ENCODE measurements at places on chromosomes 13 and 19.

DNA sequence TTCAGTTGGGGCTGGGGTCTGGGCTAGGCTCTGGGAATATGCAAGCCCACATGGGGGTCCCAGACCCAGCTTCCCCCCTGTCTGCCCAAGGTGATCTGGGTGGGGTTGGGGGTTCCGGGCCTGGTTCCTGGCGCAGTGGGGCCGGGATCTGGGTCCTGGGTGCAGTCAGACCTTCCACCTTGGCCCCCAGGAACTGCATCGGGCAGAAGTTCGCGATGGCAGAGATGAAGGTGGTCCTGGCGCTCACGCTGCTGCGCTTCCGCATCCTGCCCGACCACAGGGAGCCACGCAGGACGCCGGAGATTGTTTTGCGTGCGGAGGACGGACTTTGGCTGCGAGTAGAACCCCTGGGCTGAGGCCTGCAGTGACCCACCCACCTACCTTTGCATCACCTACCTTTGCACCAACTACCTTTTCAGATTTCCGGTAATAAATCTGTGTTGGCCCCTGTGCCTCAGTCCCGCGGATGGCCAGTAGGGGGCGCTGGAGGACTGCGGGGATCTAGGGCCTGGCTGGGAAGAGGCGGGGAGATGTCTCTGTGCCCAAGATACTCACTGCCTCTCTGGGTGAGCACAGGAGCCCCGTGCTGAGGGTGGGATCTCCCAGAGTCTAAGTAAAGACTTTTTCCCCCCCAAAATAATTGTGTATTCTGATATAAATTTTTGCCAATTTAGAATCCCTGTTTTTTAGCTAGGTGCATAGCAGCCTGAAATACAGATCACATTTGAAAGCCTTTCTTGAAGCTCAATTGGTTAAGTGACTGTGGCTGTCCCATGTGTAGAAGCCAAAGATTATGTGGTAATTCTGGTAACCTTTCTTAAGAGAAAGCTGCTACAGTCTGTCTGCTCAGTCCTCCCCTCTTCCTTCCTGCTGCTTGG, 11.5 kb upstream of the CYP4F3 start:
- DNase-seq: peak; percentile 42

DNA sequence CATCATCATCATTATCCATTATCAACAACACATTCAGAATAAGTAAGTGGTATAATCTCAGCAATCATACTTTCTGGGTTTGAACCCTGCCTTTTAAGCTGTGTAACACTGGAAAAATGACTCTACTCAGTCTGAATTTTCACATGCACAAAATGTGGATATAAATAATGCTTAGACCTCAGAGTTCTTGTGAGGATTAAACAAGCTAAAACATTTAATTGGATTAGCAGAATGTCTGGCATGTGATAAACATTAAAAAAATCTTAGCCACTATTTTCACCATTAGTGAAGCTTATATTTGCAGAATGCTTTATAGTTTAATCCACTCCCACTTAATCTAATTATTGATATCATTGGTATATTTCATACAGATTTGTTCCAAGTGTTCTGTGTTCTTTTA, 412.3 kb downstream of the RFC3 start:
- DNase-seq: no peak

DNA sequence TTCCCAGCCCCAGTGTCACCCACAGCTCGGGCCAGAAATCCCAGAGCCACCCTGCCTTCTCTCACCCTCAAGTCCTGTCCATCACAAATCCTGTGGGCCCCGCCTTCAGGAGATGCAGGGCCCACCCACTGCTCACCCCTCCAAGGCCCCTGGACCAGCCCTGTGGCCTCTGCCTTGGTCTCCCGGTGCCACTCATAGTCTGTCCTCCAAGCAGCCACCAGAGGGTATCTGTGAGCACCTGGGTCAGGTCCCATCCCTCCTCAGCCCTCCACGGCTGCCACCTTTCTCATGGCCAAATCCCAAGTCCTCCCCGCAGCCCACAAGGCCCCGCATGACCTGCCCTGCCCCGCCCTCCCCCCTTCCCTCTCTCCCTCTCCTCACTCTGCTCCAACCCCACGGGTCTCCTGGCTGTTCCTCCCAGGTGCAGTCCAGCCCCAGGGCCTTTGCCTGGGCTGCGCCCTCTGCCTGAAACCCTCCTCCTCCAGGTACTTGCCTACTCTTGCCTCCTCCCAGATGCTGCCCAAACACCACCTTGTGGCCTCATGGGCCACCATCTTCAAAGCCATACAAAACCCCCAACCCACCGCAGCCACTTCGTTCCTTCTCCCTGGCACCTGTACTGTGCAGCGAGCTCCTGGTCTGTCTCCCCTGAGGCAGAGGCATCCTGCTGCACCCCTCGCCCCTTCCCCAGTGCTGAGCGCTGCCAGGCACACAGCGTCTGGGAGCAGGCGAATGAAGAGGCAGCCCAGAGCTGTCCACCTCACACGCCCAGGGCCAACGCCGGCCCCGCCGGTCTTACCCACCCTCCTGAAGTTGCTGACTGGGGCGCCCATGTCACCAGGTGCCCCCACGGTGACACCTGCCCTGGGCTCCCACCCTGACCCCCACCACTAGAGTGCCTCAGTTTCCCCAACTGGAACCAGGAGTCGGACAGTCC, 13.2 kb upstream of the UQCR11 start:
- DNase-seq: peak; percentile 17

DNA sequence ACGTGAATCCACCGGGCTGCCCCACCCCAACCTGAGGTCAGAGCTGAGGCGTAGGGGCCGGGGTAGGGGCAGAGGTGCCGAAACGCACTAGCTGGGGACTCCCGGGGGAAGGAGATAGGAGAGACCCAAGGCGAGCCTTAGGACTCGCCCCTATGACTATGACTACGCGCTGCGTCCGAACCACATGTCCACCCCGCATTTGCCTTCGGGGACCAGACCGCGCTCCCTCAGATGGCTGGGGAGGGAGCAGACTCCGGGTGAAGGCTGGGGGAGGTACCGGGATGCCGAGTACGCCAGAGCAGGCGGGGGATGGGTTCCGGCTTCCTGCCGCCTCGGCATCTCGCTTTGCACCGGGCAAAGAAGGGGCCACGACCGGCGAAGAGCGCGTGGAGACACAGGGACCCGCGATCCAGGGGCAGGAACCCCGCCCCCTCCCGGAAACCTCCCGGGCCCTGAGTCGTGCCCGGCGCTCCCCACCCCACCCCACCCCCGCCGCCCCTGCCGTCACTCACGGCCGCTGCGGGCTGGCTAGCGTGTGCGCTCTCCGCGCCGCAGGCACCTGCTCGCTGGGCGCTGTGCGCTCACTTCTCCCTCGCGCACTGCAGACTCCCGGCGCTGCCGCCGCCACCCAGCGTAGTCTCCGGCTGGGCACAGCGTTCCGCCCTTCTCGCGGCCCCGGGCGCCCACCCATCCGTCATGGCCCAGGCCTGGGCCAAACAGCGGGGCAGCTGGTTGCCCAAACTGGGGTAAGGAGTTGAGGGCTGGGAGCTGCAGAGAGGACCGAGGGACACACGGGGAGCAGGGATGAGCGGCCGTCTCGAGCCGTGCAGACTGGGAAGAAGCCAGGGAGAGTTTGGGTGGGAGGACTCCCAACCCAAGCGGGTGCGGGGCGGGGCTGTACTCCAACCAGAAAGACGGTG, 622 bp upstream of the VSTM2B start:
- no peak for DNase-seq

DNA sequence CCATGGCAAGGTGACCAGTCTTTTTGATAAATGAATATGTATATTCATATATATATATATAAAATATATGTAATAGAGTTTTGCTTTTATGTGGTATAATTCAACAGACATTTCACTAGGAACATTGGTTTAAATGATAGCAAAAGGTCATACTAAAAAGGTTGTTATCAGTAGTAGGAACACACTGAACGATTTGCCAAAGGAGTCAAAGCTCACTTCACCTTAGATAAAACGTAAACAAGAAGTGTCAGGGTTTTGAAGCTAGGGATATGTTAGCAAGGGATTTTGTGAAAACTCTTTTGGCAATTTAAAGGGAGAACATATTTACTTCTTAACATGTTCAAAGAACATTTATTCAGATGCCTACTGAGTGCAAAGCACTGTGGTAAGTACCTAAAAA, 8.0 kb upstream of the HS6ST3 start:
- DNase-seq: no peak

- no peak for DNase-seq
Observed at GRCh38 chr19:3313199-3313575, 53.2 kb upstream of the NFIC start.

DNA sequence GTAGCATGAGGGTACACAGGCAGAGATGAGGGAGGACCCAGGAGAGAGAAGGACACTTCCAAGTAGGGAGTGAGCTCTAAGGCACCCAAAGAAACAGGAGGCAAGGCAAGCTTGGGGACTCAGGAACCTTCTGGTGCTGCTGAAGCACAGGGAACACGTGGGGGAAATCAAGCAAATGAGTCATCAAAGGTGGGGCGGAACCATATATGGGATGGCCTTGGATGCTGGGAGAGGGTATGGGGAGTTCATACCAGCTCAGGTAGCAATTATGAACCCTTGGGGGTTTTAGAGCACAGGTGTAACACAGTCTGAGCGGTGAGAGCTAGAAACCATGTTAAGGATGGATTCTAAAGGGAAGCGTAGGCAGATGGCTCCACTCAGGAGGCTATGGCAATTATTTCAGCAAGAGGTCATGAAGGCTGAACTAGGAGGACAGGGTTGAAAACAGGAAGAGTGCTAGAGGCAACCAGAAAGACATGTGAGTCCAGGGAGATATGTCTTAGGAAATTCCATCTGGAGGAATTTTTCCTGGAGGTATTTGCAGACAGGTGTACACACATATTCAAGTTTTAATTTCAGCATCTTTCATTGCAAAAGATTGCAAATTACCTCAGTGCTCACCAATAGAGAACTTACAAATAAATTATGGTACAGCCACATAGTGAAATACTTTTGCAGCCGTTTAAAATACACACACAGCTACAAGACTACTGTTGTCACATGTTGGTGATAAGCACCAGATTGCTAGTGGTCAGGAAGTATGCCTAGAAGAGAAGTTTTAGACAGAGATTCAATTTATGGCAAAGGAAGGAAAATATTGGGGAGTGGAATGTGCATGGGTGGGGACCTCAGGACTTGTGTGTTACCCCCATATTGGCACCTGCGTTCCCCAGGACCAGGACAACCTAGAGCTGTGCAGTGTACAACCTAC, 77.0 kb downstream of the STARD13 start:
- DNase-seq: no peak

- no peak for DNase-seq
Observed at GRCh38 chr13:94400874-94401273, 78.6 kb downstream of the DCT start.

GRCh38 chr19:55625004-55625326, 599 bp upstream of the ZNF784 start:
- DNase-seq: no peak

- no peak for DNase-seq
Observed at GRCh38 chr13:98475522-98475921, 101.4 kb downstream of the STK24 start.

- peak; percentile 74 for DNase-seq
Observed at GRCh38 chr19:21568816-21569493, 63.6 kb downstream of the ZNF429 start.

DNA sequence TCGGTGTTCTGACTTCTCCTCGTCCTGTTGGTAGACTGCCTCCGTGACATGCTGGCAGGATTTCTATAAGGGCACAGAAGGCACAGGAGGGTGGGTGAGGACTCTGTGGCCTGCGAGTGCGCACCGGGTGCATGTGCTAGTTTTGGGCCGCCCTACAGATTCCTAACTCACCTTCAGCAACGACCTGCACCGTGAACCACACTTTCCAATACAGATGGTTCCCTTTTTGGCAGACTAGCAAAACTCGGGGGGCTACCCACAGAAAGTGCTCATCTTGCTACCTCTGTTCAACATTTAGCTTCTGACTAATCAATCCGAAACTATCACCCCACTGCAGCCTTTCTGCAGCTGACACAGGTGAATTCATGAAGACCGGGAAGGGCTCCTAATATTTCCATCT, 14.1 kb upstream of the AMER2 start:
- no peak for DNase-seq

DNA sequence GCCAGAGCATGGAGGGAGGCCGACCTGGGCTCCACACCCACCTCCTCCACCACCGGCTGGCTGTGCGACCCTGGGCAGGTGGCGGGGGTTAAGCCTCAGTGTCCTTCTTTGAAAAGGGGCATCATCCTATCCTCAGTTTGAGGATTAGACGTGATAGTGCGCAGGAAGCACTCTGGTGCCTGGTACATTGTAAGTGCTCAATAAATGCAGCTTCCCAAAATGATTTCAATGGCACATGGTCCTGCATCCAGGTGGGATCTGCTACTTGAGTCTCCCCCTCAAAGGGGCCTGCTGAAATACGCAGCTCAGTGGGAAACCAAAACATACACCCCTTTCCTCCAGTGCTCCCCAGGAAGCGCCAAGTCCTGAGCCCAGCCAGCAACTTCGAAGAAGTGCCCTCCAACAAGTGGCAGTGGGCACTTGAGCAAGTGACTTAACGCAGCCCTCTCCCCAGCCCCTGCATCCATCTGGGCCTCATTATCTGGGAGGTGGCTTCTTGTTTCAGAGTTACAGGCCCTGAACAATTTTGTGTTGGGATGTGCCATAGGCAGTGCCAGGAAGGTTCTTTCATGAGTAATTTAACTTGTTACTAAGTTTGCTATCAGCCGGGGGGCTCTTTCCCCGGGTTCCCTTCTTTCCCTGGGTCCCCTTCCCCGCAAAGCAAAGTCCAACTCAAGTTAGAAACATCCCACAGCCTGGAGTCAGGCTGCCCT, 17.9 kb downstream of the ACTN4 start:
- no peak for DNase-seq

DNA sequence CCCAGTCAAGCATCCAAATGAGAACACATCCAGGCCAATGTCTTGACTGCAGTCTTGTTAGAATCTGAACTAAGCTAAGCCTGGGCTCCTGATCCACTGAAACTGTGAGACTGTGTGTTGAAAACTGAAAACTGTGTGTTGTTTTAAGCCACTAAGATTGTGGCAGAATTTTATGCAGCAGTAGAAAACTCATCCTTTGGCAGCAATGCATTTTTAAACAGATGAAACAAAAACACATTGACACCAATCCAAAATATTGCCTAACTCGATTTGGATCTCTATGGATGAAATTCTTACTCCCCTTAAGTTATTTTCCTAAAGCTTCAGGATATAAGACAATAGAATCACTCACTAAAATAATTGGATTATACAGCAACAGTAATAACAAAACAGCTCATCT, 202.3 kb upstream of the KLF12 start:
- peak; percentile 3 for DNase-seq

DNA sequence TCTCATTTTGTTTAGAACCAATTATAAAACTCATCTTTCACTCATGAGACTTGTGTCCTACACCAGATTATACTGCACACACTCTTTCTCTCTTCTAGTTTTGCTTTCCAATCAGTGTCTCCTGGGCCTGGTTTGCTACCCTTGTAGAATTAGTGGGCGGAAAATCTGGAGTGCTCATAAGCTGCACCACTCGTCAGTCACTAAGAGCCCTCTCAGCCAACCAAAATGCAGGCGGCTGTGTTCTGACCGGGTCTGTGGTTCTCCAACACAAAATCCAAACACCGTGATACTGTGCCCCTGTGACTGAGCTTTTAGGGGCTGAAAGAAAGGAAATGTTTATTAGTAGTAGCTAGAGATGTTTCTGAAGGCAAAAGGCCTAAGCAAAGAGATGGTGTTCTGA, 83.7 kb upstream of the OBI1 start:
- DNase-seq: no peak

GRCh38 chr13:31774186-31774750, 34.9 kb downstream of the RXFP2 start:
- DNase-seq: peak; percentile 33

- peak; percentile 37 for DNase-seq
Observed at GRCh38 chr13:48144413-48145035, 49.6 kb upstream of the MED4 start.

GRCh38 chr13:74442751-74443150, 308.5 kb upstream of the KLF12 start:
- DNase-seq: no peak

All from AG10803 (cell line).